Stimulated activated CD8-positive, alpha-beta memory T cell treated with anti-CD3 and anti-CD28 coated beads, Interleukin-15, amount 100 ng/mL, for 1 hour (primary cell): ENCODE measurements at places on chromosomes 12 and 14.

DNA sequence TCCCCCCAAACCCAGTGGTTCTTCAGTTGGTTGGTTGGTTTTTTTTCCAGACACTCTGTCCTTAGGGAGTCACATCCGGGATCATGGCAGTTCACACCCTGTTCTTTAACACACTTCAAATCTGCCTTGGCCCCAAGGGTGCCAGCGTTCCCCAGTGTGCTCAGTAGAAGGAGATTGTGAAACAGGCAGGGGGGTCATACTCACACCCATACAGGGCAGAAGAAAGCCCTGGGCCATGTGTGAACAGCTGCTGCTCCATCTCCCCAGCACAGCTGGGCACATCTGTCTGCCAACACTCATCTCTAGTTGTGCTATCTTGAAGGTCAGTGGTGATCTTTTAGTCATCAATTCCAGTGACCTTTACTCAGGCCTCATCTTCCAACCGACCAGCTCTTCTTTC lies 64.4 kb upstream of the FUT8 start:
- no peak for DNase-seq

- no peak for DNase-seq
Measured at GRCh38 chr14:100398044-100398443, 74.9 kb downstream of the SLC25A47 start.

DNA sequence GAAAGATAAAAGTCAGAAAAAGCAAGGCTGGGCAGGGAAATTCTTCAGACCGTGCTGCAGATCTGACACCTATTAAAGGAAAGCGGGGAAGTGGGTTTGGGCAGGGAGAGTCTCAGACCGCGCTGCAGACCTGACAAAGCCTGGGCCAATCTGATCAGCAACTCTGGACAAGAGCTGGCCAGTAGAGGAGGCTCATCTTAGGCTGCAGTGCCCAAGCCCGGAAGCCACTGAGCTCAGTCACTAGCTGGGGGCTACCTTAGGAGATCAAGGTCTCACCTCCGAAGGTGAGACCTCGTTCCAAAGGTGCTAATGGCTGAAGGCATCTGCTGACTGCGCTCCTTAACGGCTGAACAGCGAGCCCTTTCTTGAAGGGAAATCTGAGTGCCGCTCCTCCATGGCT lies 60.2 kb downstream of the SINHCAF start:
- DNase-seq: no peak

DNA sequence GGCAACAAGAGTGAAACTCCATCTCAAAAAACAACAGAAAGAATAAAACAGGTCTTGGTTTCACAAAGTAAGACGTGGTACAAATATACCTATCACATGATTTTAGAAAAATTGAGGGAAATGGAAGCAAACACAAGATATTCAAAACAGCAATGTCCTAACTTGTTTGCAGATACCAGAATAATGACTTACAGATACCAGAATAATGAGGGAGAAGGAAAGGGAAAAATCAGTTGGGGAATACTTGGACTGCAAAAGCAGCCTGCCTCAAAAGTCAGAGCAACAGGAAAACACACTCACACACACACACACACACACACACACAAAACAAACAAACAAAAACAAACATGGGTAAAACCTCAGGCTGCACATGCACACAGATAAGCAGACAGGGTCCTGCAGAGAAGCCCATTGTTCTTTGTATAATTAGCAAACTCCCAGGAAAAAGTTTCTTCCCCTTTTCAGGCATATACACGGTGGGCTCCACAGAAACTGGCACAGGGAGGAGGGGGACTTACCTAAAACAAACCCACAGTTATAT lies 65.7 kb upstream of the CAPRIN2 start:
- no peak for DNase-seq

DNA sequence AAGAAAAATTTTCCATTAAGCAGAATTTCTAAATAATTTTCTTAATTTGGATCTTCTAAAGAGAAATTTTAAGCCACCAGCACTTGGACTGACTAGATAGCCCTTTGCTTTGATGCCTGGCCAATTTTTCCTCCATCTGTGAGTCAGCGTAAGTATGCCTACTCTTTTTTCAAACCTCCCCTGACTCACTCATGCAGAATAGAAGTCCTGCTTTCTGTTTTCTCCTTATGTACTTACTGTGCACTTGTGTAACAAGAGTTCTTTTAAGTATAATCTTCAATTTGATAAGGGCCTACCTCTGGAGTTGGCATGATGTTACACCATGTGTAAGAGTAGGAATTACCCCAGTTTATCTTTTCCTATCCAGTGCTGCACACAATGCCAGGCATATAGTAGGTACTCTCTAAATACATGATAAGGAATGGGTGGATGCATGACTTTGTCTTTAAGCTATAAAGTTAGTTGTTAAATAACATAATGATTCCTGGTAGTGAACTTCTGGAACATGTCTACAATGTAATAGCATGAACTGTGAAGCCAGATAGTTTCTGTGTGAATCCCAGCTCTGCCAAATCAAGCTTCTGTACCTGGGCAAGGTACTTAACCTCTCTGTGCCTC lies 329.6 kb downstream of the TMTC2 start:
- DNase-seq: no peak

- DNase-seq: no peak
Measured at GRCh38 chr12:31474751-31475150, 116.2 kb downstream of the DENND5B start.

- no peak for DNase-seq
Measured at GRCh38 chr14:24430682-24431568, 1.2 kb downstream of the KHNYN start.

GRCh38 chr12:124780336-124780735 lies 83.3 kb downstream of the SCARB1 start:
- no peak for DNase-seq

GRCh38 chr14:59687663-59688062 lies 111.1 kb upstream of the CCDC175 start:
- no peak for DNase-seq

DNA sequence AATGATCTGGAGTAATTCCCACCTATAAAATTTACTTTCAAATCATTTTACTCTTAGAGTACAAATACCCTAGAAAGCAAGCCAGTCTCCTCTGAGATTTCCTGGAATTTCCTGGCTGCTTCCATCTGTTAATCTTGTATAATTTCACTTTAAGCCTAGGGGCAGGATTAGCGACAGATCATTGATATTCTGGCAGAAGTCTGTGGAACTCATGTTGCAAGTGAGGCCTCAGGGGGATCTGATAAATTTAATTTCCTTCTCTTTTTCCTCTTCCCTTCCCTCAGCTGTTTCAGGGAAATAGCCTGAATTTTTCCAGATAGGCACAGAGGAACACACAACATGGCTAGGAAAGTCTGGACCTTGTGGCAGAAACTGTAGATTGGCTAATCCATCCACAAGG lies 5.9 kb upstream of the KRT6A start:
- DNase-seq: no peak

DNA sequence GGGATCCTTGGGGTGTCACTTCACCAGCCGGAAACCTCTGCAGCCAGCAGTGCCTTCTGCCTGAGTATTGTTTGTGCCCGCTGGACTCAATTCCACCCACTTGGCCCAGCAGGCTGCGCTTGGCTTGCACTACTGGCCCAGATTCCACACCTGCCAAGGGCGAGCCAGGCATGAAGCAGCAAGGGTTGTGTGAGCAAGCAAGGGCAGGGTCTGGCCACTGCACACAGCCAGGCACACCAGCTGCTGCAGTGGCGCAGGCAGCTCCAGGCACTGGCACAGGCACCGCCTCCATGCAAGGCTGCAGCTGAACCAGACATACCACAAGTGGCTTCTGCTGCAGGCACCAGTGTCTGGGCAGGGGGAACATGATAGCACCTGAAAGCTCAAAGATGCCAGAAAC lies 99.5 kb downstream of the NUAK1 start:
- DNase-seq: no peak

- no peak for DNase-seq
Measured at GRCh38 chr14:19918553-19919264, 1.7 kb upstream of the OR4K5 start.

GRCh38 chr14:75170772-75171171 lies 5.6 kb downstream of the TMED10 start:
- no peak for DNase-seq

DNA sequence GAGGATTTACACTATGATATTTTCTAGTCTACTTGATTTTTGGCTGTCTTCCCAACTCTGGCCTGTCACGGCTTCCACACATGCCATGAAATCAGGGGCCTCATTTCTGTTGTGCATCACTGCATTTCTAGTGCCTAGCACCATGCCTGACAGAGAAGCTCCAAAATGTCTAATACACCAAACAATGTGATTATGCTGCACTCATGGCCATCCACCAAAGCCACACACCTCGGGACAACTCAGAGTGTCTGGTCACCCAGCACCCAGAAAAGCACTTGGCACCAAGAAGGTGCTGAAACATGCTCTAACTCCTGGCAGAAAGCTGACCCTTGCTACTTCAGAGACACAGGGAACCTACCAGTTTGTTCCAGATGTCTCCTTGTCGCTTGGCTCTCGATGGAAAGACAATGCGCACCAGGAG lies 11.3 kb downstream of the GCN1 start:
- no peak for DNase-seq

DNA sequence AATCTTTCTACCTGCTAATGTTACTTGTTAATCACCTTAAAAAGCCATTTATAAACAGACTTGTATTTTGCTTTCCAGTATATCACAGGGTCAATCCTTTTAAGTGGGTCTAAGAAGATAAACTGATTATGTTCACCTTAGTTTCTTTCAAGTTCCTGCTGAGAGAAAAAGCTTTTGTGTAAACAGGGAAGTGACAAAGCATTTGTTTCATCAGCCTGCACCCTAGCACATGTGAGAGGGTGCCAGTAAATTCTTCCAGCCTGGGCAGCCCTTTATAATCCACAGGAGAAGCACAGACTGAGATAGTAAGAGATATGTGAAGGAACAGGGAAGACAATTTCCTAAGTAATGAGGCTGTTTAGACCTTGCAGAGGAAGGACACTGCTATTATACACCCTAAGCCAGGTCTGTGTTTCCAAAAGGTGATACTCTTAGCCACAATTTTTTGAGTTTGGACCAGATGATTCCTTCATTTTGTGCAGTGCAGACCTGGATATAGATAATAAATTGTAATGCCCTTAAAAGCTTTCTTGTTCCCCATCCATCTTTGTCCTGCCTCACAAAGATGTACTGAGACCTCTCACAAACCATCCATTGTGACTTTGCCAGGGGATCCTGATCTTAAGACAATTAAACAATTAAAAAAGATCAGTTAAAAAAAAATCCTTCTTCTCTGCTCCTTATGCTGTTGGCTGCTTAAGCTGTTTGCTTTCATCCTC lies 150.7 kb downstream of the KTN1 start:
- DNase-seq: no peak

DNA sequence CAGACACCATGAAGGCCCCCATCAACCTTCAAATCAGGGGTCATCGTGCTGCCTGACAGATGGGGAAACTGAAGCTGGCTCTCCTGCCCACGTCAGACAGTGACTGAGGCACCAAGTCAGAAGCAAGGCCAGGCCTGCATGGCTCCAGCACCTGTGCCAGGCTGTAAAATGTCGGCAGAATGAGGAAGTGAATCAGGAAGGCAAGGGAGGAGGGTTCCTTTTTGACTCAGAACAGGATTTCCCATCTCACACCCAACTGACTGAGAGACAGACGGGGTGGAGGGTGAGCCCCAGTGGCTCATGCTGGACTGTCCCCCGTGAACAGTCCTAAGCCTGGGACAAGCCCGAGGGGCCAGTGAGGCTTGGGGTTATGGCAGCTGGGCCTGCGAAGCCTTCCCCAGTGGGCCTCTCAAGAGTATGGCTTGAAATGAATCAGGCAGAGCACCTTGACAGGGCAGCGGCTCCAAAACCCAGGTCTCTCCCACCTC lies 20.9 kb downstream of the SYNE3 start:
- no peak for DNase-seq

DNA sequence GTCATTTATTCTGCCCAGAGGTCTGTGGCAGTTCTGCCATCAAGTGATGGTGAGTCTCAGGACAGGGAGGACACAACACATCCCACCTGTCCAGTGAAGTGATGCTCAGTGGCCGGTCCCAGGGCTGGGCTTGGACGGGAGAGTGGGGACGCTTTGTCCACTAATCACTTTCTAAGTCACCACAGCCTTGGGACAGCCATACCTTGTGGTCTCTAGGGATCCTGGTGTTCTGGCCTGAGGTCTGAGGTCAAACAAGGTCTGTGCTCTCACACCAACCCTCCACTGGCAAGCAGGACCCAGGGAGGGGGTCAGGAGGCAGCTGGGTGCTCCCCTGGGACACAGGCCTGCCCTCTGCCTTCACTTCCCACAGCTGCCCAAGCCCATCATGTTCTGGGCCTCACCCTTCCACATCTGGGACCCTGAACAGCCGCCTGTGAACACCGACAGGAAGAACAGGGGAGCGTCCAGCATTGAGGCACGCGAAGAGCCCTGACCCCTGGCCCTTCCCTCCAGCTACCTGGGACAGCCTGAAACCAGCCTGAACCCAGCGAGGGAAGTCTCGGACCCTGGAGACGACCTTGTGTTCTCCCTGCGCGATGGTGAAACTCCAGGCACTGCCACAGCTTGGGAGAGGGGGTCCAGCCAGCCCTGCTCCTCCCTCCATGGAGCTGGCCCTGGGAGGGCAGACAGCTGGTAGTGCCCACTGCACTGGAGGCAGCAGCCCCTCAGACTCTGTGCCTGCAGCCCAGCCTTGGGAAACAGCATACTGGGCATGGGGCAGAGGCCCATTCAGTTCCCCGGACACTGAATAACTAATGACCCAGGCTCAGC lies 19.7 kb upstream of the GPR132 start:
- DNase-seq: no peak

DNA sequence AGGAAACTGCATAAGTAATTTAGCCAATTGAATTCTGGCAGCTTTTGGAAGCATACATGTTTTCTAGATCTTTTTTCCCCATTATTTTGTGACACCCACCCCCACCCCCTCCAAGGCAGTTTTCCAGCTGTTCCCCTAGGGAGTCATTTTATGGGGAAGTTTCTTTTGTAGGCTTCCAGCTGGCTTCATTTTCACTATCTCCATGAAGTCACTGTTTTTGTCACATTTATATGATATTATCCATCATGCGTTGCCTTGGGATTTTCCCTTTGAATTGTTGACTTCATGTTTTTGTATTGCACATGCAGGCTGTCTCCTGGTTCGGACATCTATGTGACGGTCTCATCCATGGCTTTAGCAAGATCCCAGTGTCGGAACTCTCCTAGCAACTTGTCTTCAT lies 233.6 kb upstream of the RGS6 start:
- no peak for DNase-seq

DNA sequence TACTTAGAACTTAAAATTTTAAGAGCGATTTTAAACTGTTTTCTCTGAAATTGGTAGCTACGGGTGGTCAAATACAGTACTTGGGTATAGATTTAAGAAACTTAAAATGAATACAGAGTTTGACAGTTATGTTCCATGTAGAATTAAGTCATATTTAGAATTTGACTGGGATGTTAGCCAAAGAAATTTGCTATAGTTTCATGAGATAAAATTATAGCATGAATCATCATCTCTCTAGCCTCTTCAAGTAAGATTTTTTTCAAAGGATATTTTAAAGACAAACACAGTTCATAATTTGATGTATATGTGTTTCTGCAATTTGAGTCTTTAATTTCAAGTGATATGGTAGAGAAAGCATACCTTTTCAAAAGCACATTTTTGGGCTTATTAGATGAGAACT lies 41.0 kb downstream of the ZCRB1 start:
- DNase-seq: no peak
